Activated naive CD8-positive, alpha-beta T cell treated with anti-CD3 and anti-CD28 coated beads for 36 hours (primary cell): ENCODE measurements at places on chromosomes 1 and 21.
A peak's percentile ranks its signal among the peaks of the same experiment; 100 is the strongest.

DNA sequence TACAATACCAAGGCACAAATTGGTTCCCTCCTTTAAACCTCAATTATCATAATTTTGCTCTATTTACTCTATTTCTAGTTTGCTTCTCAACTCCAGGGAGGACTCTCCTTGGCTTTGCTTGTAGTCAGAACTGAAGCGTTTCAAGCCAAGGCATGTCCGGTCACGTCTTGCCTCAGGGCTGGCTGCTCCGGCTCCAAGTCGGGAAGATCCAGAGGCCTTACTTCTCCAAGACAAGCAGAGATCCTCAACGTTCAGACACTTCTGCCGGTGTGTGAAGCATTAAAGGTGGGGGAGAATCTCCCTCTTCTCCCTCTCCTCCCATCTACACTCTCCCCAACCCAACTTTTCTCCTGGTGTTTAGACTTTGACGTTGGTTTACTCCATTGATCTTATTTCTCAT, 7.2 kb upstream of the HHAT start:
- DNase-seq, result no peak

GRCh38 chr1:231931846-231932454, 305.4 kb downstream of the DISC1 start:
- DNase-seq, result peak; percentile 26

GRCh38 chr1:239795304-239795703, 296.4 kb upstream of the FMN2 start:
- DNase-seq, result no peak

GRCh38 chr1:119635811-119636390, 12.2 kb downstream of the ZNF697 start:
- DNase-seq, result no peak

DNA sequence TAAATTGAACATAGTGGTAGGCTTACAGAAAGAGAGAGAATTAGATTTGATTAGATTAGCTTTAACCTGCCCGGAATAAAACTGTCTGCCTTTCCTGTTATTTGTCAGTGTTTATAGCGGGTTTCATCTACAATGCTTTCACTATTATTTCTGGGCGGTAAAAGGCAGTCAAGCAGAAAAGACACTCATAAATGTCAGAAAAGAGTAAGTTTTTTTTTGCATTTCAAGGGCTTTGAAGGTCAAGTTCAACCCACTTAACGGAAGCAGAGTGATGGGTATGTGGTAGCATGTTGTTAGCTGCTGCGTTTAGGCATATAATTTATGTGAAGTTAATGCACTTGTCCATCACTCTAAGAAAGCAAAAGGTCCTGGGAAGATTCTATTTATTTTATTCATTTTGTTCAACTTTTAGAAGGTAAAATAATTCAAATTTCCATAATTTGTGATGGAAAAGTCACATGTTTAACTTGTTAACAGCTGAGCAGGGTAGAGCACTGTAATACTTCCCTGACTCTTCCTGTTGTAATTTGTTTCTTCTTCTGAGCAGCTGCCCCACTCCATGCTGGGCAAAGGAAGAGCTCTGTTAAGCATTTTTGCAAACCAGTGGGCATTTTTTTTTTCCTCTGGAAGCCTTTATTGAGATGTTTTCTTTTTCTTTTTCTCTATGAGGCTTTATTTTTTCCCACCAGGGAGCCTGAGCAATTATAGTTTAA, 220.1 kb downstream of the ST6GALNAC3 start:
- no peak for DNase-seq

DNA sequence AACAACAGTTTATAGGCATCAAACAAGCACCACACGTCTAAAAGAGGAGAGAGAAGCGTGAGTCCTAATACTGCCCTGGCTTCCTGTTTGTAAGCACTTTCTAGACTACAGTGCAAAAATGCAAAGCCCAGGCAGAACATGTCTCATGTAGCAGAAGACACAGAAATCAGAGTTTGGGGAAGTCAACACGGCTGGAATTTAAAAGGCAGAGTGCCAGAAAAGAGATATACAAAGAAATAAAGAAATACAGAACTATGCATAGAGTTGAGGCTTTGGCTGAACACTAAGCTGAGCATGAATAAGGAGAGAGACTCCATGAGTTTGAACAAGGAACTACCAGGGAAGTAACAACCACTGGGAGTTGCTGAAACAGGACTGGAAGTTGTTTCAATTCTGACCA, 566.6 kb upstream of the NR5A2 start:
- no peak for DNase-seq

DNA sequence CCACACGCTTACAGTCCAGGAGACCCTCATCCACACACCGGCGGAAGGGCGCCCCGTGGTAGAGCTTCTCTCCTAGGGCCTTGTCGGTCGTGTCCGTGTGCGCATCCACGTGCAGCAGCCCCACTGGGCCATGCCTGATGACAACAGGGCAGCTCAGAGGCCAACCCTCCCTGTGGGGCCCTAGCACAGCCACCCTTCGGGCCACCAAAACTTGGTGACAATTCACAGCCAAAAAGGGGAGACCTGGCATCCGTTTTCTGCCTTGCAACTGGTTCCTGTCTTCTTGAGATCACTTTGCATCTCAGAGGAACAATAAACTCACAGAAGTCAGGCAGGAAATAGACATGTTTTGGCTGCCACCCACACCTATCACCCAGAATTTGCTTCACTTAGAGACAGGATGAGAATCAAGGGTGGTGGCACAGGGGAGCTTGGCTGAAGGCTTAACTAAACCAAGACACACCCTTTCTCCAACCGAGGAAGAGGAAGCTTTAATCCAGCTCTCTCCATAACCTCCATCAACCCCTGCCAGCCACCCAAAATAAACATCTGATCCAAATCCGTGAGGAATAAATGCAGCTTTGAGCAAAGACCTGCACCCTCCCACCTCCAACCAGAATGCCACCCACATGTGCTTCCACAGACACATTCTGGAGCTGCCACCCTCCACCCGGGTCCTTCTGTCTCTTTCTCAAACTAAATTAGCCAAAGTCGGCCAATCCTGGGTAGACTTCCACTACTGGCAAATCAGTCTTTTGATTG, 5.7 kb downstream of the AGMAT start:
- DNase-seq, result peak; percentile 26

DNA sequence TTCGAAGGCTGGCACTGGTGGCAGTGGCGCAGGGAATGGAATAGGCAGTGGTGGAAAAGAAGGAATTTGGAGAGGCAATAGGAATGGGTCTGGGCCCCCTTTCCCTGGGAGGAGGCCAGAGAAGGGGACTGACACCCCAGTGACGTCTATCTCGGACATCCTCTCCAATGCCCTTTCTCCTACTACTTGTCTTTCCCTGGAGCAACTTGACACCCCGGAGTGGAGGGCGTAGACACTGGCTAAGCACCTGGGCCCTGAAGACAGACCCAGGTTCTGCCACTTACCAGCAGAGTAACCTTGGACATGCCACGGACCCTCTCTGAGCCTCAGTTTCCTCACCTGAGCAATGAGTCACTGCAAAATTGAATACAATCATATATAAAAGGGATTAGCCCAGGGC, 86.8 kb downstream of the CAMK2N1 start:
- DNase-seq, result no peak
